Activated T-helper 1 cell treated with anti-CD3 and anti-CD28 coated beads, Interleukin-2, amount 50 U/mL, for 16 hours (primary cell): ENCODE measurements at places on chromosomes 5 and 9.

DNA sequence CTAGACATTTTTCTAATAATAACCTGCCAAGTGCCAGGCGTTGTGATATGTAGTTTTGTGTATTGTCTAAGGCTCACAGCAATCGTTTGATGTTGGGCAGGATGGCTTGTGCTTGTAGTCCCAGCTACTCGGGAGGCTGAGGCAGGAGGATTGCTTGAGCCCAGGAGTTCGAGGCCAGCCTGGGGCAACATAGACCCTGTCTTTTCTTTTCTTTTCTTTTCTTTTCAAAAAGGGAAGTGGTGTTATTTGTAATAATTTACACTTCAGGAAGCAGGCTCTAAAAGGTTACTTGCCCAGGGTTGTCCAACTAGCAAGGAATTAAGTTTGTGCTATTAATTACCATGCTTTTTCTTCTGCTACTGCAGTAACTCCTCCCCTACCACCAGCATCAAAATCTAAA lies 3.2 kb downstream of the ZNF131 start:
- no peak for DNase-seq

GRCh38 chr9:126326228-126327005 lies at the start of gene MVB12B:
Gene MVB12B (plus strand): TSS chr9:126326829. CDS start chr9:126326930, 101 bp downstream.
- DNase-seq: peak; percentile 9

DNA sequence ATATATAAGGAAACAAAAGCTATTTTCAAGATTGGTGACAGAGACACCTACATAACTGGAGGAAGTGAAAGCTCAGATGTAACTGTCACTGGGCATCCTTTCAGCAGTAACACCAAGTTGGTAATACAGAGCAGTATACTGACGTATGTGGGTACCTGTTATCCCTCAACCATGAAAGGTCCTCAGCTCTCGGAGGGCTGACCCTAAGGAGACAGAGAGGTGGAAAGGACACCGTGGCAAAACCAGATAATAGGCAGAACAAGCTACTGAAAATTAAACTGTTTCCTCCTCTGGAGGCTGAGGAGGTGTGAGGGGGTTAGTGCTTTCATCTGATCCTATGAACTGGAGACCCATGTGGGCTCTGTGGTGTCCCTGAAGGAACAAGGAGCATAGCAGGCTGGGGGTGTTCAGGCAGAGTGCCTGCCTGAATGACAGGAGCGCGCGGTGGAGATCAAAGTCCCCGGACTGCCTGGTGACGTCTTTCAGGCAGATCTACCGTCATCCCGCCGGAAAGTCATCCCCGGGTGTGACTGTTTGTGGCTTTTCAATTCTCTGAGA lies 130.2 kb upstream of the FSTL4 start:
- no peak for DNase-seq

- DNase-seq: no peak
These were observed 19.3 kb downstream of the RASEF start for GRCh38 chr9:83043597-83043996.

DNA sequence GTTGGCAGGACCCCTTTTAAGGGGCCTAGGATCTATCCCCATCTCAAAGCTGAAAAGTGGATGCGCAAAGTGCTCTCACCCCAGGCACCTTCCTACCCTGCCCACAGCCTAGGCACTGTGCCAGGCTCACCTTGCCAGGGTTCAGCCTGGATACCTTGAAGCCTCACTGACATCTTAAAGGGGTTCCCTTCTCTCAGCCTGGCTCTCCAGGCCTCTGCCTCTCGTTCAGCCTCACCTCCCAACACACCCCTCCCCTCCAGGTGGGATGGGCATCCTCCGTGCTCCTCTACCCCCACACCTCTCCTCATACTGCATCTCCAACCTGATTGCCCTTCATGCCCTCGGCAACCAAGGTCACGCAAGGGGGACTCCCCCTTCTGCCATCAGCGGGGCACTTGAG lies 25.5 kb downstream of the TNIP1 start:
- no peak for DNase-seq

GRCh38 chr5:10153394-10153793 lies 96.3 kb downstream of the ATPSCKMT start:
- no peak for DNase-seq

- DNase-seq: no peak
These were observed 214.6 kb upstream of the TLE4 start for GRCh38 chr9:79357194-79357593.

- DNase-seq: no peak
These were observed 51.3 kb upstream of the PTPN3 start for GRCh38 chr9:109549386-109549785.

- no peak for DNase-seq
These were observed 185.4 kb upstream of the SMARCA2 start for GRCh38 chr9:1829719-1830118.

- DNase-seq: no peak
These were observed 41.6 kb downstream of the TRIO start for GRCh38 chr5:14184725-14185124.

DNA sequence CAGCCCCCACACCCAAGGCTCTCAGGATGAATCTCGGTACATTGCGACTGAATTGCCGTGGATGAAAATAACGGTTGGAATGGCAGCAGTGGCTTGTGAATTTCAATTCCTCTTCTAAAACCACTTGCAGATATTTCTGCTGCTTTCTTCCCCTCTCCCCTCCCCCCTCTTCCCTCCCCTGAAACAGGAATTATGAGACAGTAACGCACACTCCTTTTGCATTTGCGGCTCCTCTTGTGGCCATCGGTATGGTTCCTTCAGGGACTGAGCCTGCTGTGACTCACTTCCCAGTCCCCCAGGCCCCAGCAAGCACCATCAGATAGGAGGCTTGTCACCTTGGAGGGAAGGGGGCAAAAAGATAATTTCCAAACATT lies 9.7 kb downstream of the DCANP1 start:
- DNase-seq: no peak
